ENCODE measurements at places on chromosomes 6 and 20.

DNA sequence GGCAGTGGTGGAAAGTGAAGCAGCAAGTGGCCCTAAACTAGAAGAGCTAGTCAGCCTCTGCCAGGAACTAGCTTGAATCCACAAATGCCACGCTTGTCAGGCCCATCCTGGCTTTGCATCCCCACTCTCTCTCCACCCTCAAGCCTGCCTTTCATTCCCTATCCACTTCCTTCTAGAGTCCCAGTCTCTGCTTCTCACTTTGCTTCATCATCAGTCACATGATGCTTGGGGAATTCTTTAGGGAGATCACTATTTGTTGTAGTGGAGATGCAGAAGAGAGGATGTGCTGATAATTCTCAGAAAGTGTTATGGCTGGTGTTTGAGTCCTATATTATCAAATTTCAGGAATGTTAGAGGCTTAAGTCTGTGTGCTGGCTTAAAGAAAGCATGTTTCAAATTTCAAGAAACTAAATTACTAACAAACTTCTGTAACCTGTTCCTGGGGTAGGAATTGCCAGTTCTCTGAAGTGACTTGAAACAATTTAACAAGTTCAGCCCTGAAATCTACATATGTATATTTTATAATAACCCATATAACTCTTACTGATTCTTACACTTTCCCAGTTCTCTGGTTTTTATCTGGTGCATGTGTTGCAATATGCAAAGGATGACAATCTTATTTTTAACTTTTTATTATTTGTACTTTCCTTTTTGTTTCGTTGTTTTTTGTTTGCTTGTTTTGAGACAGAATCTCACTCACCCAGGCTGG lies 7.5 kb downstream of the TRIM39 start:
- DNase-seq, result no peak

GRCh38 chr6:10541591-10541990 lies 20.4 kb downstream of the GCNT2 start:
- DNase-seq, result no peak

- DNase-seq, result no peak
These were observed 45.6 kb downstream of the EDN3 start for GRCh38 chr20:59346061-59346460.

DNA sequence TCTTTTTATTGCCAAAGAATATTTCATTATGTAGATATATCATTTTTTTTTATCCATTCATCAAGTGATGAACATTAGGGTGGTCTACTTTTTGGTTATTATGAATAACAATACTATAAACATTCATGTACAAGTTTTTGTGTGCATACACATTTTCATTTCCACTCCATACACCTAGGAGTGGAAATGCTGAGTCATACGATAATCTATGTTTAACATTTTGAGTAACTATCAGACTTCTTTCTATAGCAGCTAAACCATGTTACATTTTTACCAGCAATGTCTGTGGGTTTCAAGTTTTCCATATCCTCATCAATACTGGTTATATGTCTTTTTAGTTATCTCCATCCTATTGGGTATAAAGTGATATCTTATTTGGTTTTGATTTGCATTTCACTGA lies 65.7 kb downstream of the PRSS35 start:
- DNase-seq, result no peak

DNA sequence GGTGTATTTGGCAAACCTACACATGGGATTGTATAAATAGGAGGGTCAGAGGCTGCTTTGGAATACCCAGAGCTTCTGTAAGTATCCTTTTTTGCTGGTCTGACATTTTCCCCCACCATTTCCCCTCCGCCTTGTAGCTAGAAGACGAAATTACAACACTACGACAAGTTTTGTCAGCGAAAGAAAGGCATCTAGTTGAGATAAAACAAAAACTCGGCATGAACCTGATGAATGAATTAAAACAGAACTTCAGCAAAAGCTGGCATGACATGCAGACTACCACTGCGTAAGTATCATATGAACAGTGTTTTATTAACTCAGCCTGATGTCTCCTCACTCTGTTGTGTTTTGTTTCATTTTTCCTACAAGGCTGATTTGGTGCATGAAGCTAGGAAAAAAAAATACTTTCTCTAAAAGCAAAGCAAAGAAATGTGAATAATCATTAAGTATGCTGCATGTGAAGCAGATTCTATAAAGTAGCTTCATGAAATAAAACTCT lies 72.7 kb downstream of the HDDC2 start:
- no peak for DNase-seq

DNA sequence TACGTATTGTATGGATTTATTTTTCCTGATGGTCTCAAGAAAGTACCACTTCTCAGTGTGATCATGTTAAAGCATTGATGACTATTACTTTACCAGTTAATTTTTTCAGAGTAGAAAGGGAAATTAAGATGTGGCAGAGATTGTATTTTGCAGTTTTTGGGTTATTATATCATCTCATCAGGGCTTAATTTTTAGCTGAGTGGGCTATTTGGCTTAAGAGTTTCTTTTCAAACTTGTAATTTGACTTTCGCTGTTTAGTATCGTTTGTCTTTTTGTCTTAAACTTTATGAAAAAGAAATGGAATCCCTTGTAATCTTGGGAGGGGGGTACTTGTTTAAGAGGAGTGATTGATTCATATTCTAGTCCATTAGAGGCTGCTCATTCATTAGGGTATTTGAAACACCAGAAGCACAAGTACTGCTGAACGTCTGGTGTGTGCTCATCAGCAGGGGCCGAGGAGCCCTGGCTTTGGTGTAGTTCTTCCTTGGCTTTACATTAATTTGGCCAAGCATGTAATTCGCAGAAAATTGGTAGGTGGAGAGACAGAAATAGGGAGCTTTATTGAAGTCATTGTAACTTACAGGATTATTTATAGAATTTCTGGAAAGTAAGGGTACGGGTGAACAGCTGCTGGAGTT lies 112.4 kb downstream of the TIAM2 start:
- DNase-seq, result no peak

Measured in stimulated activated naive CD4-positive, alpha-beta T cell treated with Interleukin-2 at 50 U/mL for 16 hours (primary cell).